ENCODE measurements at places on chromosomes 1 and 21. TPM values are rescaled to one million over a fixed set of nuclear protein-coding genes. Genes with fewer than 3 reads are reported as not detected.

DNA sequence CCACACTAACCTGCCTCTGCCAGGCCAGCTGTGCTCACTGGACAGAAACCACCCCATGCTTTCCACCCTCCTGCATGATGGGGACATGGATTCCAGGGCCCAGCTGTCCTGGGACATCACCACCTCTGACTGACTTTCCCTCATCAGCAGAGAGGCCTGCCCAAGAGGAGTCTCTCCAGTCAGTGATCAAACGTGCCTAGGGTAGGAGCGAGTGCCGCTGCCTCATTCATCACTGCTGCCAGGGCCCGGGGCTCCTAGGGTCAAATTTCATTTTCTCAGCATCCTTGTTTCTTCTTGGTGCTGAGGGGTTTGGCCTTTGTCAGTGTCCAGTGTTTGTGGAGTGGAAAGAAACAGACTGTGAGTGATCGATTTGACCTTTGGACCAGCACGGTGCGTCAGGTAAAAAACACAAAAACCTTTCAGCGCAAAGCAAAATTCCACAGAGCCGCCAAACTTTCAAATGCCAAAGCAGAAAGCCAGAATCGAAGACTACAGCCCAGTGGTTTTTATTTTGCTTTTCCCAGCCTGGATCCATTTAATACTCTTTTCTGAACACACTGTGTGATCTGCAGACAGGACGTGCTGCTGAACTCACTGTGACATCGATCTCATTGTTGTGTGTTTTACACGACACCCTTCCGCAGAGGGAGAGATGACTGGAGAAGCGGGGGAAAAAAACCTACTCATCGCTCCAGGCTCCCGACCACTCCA lies 43.2 kb downstream of the CAPN8 start:
- no peak overlapping the region for H3K27ac ChIP-seq
- no peaks in the 10 kb centered on the region for H3K36me3 ChIP-seq
- no peak overlapping the region for H3K4me3 ChIP-seq
- no peaks in the 10 kb centered on the region for H3K27me3 ChIP-seq
- DNase-seq, result peak; percentile 32

- H3K4me1 ChIP-seq, result no peaks in the 10 kb centered on the region
- no peaks in the 10 kb centered on the region for H3K27me3 ChIP-seq
- DNase-seq, result no peak
- no peak overlapping the region for H3K27ac ChIP-seq
Measured at GRCh38 chr1:47209725-47210325, 20.0 kb upstream of the PDZK1IP1 start.

- peaks cover 10% of the 10 kb centered on the region for H3K4me1 ChIP-seq
- H3K4me3 ChIP-seq, result no peak overlapping the region
- DNase-seq, result no peak
- H3K27ac ChIP-seq, result no peak overlapping the region
Measured at GRCh38 chr1:67148516-67149178, 13.9 kb upstream of the C1orf141 start.

AADACL4 gene
- total RNA-seq, result not detected

GRCh38 chr1:178330153-178330552 lies 166.6 kb downstream of the CLEC20A start:
- H3K36me3 ChIP-seq, result no peaks in the 10 kb centered on the region
- no peak overlapping the region for H3K4me3 ChIP-seq
- H3K27ac ChIP-seq, result no peak overlapping the region

GRCh38 chr1:117644696-117645311 lies 39.0 kb downstream of the TENT5C start:
- H3K4me3 ChIP-seq, result no peak overlapping the region
- no peaks in the 10 kb centered on the region for H3K36me3 ChIP-seq
- H3K4me1 ChIP-seq, result peaks cover 8% of the 10 kb centered on the region
- DNase-seq, result no peak
- no peak overlapping the region for H3K27ac ChIP-seq

BMP8B gene
- 5.4 TPM for total RNA-seq

- H3K27ac ChIP-seq, result no peak overlapping the region
- peaks cover 18% of the 10 kb centered on the region for H3K4me1 ChIP-seq
- no peaks in the 10 kb centered on the region for H3K36me3 ChIP-seq
Measured at GRCh38 chr1:209621286-209621685, 30.9 kb downstream of the LAMB3 start.

LMX1A gene
- not detected for total RNA-seq

SLAMF8 gene
- total RNA-seq, result 3.6 TPM

KRTAP19-3 gene
- not detected for total RNA-seq

TEDDM1 gene
- total RNA-seq, result not detected

DLGAP3 gene
- total RNA-seq, result 0.52 TPM

NMNAT2 gene
- total RNA-seq, result 1.3 TPM

GRCh38 chr21:38679534-38679933 lies 126.2 kb upstream of the ETS2 start:
- no peaks in the 10 kb centered on the region for H3K4me1 ChIP-seq
- no peak for DNase-seq
- H3K27me3 ChIP-seq, result no peaks in the 10 kb centered on the region
- no peak overlapping the region for H3K4me3 ChIP-seq
- H3K36me3 ChIP-seq, result no peaks in the 10 kb centered on the region

FLG2 gene
- total RNA-seq, result not detected

DNA sequence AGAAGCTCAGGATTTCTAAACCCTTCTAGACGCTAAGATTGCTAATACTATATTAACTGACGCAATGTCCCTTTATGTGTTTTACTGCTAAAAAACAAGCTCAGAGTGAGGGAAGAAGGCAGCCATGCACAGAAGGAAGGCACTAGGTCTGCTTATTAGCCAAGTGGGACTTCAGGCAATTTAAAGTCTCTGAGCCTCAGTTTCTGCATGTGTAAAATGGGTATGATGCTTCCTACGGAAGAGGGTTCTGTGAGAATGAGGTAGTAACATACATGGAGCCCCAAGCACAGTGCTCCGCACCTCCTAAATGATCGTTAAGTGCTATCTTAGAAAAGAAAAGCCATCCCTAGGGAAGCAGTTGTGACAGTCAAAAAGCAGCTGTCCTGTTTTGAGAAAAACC lies 16.9 kb downstream of the MIS18A start:
- H3K4me3 ChIP-seq, result no peak overlapping the region
- H3K4me1 ChIP-seq, result peaks cover 16% of the 10 kb centered on the region
- no peaks in the 10 kb centered on the region for H3K36me3 ChIP-seq

DCST2 gene
- 1.8 TPM for total RNA-seq

DNA sequence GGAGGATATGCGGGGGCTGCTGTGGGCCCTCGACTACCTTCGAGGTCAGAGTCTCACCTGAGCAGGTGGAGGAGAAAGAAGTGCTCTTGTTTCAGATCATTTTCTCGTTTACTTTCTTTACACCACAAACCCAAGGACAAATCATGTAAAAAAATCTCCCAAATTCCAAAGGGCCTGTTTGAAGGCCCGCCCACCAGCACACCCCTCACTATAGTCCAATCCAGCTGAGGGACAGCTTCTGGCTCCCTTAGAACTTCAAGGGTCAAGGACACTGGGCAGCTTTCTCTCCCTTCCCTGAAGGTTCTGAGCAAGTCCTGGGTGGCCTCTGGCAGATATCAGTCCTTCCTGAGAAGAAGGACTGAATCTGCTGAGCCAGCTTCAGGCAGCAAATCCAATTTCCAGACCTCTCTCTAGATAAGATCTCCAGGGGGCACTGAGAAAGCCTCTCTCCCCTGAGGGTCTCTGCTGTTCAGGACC lies 5.5 kb downstream of the STK40 start:
- no peaks in the 10 kb centered on the region for H3K27me3 ChIP-seq
- H3K27ac ChIP-seq, result peak overlapping the region; percentile 33
- H3K36me3 ChIP-seq, result no peaks in the 10 kb centered on the region

GRCh38 chr1:169105087-169105433 lies 1.4 kb upstream of the ATP1B1 start:
- peak overlapping the region; percentile 93 for H3K27ac ChIP-seq
- H3K36me3 ChIP-seq, result no peaks in the 10 kb centered on the region
- DNase-seq, result peak; percentile 14
- H3K27me3 ChIP-seq, result no peaks in the 10 kb centered on the region
- H3K4me1 ChIP-seq, result peaks cover 74% of the 10 kb centered on the region
- no peak overlapping the region for H3K4me3 ChIP-seq

DNA sequence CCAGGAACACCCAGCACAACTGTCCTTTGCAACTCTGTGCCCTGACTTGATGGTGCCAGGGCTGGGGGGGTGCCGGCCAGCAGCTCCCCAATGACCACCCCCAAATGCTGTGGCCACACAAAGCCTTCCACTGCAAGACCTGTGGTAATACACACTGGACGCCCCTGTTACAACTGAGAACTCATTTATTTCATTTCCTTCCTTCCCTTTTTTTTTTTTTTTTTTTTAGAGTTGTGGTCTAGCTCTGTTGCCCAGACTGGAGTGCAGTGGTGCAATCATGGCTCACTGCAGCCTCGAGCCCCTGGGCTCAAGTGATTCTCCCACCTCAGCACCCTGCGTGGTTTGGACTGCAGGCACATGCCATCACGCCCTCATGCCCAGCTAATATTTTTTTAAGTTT lies 25.2 kb downstream of the TP73 start:
- H3K4me1 ChIP-seq, result peaks cover 14% of the 10 kb centered on the region
- no peak overlapping the region for H3K4me3 ChIP-seq
- DNase-seq, result no peak
- no peak overlapping the region for H3K27ac ChIP-seq
- H3K27me3 ChIP-seq, result no peaks in the 10 kb centered on the region
- H3K36me3 ChIP-seq, result no peaks in the 10 kb centered on the region
